ENCODE measurements at places on chromosomes 7 and 10.

DNA sequence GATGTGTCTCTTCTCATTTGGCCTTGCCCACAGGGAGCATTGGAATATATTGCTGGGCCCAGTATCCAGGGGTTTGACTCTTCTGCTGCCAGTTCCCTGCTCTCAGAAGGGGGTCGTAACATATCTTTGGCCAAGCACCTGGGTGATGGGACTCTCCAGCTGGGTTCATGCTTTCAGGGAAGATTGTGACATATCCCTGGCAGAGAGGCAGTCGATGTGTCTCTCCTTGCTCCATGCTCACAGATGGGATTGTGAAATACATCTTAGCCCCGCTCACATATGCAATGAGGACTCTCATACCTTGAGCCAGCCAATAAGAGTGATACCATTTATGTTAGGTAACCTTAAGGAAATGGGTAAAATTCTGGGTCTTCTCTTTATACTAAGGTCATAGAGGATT lies 39.2 kb upstream of the ZNF680 start:
- no peak for DNase-seq

DNA sequence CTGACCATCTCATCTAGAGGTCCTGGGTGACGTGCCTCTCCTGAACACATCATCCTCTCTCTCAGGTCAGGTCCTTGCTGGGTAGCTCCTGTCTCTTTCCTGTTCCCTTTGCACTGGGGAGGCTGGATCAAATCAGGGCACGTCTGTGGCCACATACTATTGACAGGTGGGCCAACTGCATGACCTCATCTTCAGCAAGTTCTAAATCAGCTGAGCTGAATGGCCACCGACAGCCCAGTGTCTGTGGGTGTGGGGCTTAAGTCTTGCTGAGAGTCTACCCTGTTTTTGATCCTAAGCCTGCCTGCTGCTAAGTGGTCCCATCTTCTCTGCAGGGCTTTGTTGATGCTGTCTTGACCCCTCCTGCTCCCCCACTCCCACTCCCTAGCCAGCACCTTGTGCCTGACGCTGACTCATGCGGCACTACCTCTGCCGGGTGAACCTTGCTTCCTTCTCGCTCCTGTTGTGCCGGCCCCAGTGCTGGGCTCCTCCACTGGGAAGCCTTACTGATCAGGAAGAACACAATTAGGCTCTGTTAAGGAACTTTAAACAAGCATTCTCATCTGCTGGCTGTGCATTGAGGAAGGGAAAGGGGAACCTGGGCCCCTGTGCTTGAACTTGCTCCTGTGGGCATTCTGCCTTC lies 440.4 kb downstream of the PLXNA4 start:
- no peak for DNase-seq

DNA sequence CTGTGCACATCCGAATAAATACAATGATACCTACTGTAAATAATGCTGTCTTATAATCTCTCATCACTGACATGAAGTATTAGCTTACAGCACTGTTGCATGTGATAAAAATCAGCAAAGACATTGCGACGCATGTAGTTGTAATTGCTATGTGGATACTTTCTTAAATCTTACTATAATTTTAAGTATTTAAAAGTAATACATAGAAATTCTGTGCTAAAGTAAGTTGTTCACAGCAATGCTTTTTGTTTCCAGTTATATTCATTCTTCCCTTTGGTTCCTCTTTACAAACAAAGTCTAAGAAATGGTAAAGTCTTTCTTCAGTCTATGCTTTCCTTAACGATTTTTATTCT lies 113.7 kb upstream of the DGKB start:
- DNase-seq: no peak

- no peak for DNase-seq
Observed at GRCh38 chr10:122096705-122097104, 107.7 kb downstream of the TACC2 start.

Data from activated T-cell treated with anti-CD3 and anti-CD28 coated beads for 1 hour (primary cell).